ENCODE measurements at places on chromosomes 3 and 15.

- DNase-seq, result no peak
Measured at GRCh38 chr3:17195856-17196604, 311.3 kb downstream of the PLCL2 start.

DNA sequence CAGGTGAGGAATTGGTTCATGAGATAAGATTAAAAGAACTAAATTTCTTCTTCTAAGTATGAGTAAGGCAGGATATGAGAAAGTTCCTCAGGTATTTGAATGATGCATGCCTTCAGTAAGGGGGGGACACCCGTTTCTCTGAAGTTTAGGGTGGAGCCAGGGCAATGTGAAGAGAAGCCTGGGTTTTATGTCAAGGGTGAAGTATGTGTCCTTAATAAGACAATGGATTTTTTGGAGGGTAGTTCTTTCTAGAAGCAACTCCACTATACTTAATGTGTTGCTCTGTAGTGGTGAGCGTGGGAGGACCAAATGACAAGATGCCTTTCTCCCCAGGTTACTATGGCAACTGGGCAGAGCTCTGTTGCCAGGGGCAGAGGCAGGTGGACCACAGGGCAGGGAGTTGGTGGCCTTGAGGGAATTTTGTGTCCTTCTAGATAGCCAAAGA, 44.0 kb downstream of the PHLDB2 start:
- no peak for DNase-seq

GRCh38 chr3:42505128-42505848, 2.8 kb downstream of the VIPR1 start:
- no peak for DNase-seq

GRCh38 chr3:86537171-86537570, 453.8 kb downstream of the VGLL3 start:
- no peak for DNase-seq

DNA sequence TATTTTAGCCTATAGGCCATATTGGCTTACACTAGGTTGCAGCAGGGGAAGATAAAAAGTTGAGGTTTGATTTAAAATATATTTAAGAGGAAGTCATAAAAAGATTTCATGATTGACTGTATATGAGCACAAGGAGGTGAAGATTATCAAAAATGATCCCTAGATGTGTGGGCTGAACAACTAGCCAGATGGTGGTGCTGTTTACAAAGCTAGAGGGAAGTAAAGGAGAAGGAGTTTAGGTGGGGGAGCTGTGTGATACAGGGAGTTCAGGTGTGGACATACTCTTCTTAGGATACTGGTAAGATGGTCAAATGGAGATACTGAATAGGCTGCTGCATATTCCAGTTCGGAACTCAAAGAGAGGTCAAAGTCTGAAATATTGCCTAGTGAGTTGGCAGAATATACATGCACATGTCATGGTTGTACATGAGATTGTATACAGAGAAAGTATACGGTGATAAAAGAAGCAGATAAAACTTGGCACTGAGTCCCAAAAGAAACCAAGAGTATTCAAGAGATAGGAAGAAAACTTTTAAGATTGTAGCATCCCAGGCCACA, 727.8 kb downstream of the NLGN1 start:
- DNase-seq, result no peak

GRCh38 chr3:190983875-190984274, 121.4 kb upstream of the GMNC start:
- DNase-seq, result peak; percentile 49

- no peak for DNase-seq
Measured at GRCh38 chr15:99118801-99119546, 14.1 kb downstream of the SYNM start.

- DNase-seq, result no peak
Measured at GRCh38 chr3:135136361-135137100, 341.5 kb downstream of the EPHB1 start.

DNA sequence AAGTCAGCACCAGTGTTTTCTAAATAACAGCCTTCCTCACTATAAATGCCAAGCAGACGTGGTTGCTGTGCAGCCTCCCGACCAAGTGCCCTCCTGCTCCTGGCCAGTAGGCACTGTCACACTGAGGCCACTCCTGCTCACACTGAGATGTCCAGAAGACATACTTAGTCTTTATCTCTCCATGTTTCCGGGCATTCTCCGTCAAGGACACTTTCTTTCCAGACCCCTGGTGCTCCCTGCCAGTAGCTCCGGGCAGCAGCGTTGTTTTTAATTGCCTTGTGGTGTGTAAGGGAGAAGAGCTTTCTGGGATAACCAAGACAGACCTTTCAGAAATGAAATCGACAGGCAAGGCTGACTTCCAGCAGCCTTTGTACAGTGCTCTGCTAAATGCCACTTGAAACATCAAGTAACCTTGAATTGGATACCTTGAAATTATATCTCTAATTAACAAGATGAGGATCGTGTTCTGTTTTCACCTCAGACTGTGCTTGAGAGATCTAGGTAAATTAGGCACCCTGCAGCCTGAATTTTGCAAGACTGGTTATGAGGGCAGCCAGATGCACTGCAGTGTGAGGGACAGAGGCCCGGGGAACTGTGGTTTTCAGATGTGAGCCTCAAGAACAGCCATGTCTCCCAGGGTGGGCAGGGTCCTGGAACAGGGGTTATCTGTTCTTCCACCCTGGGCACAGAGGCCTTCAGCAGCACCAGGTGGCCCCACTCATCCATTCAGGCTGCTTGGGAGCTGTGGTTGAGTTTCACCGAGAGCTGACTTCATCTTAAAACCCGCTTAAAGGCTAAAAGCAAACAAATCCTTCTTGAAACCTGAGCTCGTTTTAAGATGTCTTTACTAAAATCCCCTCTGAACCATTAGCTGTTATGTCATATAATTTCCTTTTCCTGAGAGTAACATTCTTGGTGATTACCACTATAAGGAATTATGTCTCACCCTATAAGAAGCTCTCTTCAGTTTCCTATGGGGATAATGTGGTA, 105.5 kb upstream of the IL12A start:
- DNase-seq, result no peak

DNA sequence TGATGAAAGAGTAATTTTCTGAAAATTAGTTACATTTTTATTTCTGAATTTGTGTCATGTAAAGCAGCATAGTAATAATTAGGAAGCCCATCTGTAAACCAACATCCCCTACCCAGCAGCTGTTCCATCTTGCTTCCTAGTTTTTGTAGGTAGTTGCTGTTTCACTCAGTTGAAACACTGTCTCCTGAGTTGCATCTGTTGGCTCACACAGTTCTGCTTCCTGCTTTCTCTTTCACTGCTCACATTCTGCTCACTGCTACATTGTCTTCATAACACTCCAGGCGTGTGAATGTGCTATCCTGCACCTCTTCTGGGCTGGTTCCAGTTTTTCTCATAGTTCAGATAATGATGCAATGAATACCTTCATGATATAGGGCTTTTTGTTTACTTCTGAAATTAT, 123.4 kb downstream of the EPHB1 start:
- DNase-seq, result no peak

DNA sequence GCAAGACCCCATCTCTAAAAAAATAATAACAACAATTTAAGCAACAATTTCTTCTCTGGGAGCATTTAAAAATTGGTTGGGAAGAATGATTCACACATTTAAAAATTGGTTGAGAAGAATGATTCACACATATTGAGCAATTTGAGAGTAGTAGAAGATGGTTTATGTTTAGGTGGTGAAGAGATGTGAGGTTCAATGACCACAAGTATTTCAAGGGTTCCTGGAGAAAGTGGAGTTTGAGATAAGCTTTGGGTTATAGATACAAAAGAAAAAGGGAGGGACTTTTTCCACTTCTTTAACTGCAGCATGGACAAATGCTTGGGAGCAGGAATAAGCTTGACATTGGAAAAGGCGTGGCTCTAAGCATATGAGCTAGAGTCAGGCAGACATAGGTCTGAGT, 145.7 kb upstream of the NPHP3 start:
- DNase-seq, result no peak

DNA sequence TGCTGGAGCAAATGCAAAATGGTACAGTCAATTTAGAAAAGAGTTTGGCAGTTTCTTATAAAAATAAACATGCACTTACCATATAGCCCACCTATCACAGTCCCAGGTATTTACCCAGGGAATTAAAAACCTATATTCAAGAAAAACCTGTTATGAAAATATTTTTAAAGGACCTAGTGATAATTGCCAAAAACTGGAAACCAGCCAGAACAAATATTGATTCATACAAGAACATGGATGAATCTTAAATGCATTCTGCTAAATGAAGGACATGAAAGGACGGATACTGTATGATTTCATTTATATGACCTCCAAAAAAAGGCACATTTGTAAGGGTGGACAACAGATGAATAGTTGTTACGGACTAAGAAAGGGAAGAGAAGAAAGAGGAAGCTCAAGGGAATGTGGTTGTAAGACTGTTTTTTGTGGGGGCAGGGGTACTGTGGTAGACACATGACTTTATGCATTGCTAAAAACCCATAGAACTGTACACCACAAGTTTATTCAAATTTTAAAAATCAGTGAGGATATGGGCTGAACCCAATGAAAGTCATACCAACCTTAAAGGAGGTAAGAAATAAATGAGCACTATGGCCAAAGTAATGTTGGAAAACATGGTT, 61.0 kb downstream of the ZBBX start:
- DNase-seq, result peak; percentile 19

GRCh38 chr3:71465371-71466036, 118.0 kb downstream of the FOXP1 start:
- no peak for DNase-seq

DNA sequence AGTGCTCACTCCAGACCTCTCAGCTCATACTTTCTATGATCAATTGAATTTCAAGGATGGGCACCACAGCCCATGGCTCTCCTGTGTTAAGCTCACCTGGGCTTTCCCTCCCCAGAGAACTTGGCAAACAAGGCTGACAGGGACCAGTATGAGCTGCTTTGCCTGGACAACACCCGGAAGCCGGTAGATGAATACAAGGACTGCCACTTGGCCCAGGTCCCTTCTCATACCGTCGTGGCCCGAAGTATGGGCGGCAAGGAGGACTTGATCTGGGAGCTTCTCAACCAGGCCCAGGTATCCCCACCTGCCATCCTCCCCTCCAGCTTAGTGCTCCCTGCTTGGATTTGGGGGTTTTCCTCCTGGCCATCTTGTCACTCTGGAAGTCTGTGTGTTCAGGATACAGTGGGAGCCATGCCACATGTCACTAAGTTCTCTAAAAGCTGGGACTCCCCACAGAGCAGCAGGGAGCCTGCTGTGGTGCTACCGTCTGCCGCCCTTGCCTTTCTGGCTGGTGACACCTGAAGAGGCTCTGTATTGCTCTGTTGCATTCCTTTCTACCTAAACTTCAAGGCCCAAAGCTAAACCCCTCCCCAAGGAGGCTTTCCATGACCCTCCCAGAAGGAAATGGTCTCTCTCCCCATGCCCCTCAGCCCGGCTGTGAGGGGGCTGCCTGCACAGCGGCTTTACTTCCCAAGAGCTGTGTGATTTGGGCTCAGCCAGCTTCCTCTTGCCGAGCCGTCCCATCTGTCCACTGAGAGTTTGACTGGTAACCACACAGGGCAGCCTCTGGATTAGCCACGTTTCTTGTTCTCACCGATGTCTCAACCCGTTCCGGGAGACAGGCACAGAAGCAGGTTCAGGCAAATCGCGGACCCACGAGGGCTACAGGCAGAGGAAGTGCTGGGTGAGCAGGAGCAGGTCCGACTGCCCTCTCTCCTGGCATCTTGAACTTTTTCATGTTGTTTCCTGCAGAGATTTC, 10.8 kb downstream of the TF start:
- DNase-seq, result no peak

- DNase-seq, result no peak
Measured at GRCh38 chr3:30702828-30703397, 96.5 kb downstream of the TGFBR2 start.

GRCh38 chr3:150170852-150171520, 200.3 kb upstream of the PFN2 start:
- DNase-seq, result no peak

GRCh38 chr15:77004189-77004588, 9.3 kb downstream of the PSTPIP1 start:
- DNase-seq, result peak; percentile 97

- DNase-seq, result no peak
Measured at GRCh38 chr3:138349926-138350665, 1.7 kb downstream of the MRAS start.

- no peak for DNase-seq
Measured at GRCh38 chr15:25565470-25566264, 126.8 kb upstream of the UBE3A start.

DNA sequence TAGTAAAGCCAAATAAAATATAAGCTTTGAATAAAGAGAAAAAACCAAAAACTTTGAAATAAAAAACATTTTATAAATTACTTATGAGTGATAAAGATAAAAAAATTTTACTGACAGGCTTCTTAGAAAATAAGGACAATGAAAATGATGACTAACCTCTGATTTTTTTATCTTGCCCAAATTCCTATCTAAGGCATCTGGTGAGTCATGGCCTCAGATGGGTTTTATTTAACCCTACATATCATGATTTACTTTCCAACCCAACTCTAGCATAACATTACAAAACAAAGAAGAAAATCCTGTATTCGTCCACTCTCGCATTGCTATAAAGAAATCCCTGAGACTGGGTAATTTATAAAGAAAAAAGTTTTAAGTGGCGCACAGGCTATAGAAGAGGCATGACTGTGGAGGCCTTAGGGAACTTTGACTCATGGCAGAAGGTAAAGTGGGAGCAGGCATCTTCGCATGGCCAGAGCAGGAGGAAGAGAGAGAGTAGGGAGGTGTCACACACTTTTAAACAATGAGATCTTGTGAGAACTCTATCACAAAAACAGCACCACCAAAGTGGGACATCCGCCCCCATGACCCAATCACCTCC, 152.1 kb downstream of the NEK10 start:
- no peak for DNase-seq

- no peak for DNase-seq
Measured at GRCh38 chr3:177883957-177884356, 652.3 kb upstream of the KCNMB2 start.

GRCh38 chr3:23809840-23810342, 4.1 kb downstream of the UBE2E1 start:
- no peak for DNase-seq

GRCh38 chr15:92901995-92902394, 1.9 kb downstream of the CHD2 start:
- DNase-seq, result no peak

GRCh38 chr15:62850791-62851291, 191.7 kb upstream of the TPM1 start:
- DNase-seq, result no peak

GRCh38 chr3:55716044-55716443, 228.9 kb upstream of the WNT5A start:
- DNase-seq, result no peak

- DNase-seq, result no peak
Measured at GRCh38 chr15:58095415-58095814, 29.9 kb upstream of the ALDH1A2 start.

DNA sequence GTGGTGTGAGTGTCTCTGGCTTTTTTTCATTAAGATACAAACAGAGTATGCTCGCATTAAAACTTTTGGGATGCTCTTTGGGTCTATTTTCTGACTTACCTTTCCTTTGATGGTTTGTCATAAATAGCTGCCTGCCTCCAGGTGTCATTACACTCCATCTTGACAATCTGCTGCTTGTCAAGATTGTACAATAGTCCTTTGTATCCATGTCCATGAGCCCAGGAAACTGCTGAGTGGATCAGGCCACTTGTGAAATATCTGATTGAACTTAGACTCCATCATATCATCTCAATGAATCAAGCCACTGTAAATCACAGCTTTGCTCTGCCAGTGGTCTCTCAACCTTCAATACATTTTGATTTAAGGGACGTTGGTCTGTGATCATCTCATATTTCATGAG, 135.2 kb downstream of the ECT2 start:
- no peak for DNase-seq

All from GF-D8 (cell line).